Gastroesophageal sphincter (tissue), 4 donors: ENCODE measurements at places on chromosomes 7 and 10.
A peak's percentile ranks its signal among the peaks of the same experiment; 100 is the strongest.

- ATAC-seq: no peak
Observed at GRCh38 chr7:16847381-16847860, 34.4 kb downstream of the AGR3 start.

DNA sequence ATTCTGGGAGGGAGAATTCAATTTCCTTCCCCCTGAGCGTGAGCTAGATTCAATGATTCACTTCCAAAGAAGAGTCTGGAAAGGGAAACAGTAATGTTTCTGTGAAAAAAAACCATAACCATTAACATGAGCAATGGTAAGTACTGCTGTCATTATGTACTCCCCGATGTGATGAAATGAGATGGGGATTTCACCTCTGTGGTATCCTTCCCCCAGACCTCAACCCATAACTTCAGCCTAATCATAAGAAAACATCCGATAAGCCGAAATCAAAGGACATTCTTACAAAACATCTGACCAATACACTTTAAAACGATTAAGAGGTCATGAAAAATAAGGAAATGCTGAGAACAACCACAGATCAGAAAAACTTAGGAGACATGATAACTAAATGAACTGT, 27.2 kb downstream of the EZH2 start:
- ATAC-seq: no peak

GRCh38 chr7:108589874-108590273, 20.2 kb downstream of the DNAJB9 start:
- no peak for ATAC-seq

DNA sequence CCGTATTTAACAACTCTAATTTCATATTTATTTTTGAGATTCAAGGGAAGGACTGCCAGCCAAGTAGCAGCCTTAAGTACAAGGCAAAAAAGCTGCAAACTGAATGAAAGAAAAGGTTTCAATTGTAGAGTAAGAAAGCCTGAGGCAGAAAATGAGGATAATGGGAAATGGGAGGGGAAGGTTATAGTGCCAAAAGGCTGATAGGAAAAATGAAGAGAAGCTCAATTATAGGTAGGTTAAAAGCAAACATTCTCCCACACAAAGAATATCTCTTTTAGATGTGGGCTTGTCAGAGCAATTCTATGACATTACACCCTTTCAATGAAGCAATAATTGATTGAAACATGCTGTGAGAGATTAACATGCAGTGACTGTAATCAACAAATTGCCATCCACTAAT, 175.3 kb downstream of the RAPGEF5 start:
- ATAC-seq: no peak

DNA sequence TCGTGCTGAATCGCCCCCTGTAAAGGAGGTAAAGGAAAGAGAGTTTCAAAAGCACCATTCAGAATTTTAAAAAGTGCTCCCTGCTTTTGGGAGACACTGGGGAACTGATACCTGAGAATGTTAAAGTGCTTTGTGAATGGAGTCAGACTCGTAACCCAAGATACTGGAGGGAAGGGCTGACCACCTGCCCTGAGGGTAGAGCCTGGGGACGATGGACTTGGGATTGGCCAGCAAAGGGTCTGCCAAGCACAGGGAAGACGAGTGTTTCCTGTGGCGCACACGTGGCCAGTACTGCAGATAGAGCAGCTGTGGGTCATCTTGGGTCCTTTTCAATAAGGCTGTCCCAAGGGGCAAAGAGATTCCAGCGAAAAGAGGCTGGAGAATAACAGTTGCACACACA, 1284.1 kb upstream of the AUTS2 start:
- no peak for ATAC-seq

- ATAC-seq: no peak
Observed at GRCh38 chr7:105602325-105603305, 21.3 kb upstream of the EFCAB10 start.

GRCh38 chr7:75971309-75971960, 23.0 kb downstream of the TMEM120A start:
- no peak for ATAC-seq

GRCh38 chr10:88755753-88756152, 4.1 kb upstream of the LIPN start:
- ATAC-seq: no peak

- no peak for ATAC-seq
Observed at GRCh38 chr7:93851536-93851935, 39.0 kb downstream of the TFPI2 start.

GRCh38 chr7:157905651-157906461, 569.1 kb downstream of the DNAJB6 start:
- peak; percentile 22 for ATAC-seq

- no peak for ATAC-seq
Observed at GRCh38 chr7:72415586-72415985, 3.4 kb upstream of the CALN1 start.
